Substantia nigra (tissue), 51 donors: ENCODE measurements at places on chromosomes 2 and 18.

DNA sequence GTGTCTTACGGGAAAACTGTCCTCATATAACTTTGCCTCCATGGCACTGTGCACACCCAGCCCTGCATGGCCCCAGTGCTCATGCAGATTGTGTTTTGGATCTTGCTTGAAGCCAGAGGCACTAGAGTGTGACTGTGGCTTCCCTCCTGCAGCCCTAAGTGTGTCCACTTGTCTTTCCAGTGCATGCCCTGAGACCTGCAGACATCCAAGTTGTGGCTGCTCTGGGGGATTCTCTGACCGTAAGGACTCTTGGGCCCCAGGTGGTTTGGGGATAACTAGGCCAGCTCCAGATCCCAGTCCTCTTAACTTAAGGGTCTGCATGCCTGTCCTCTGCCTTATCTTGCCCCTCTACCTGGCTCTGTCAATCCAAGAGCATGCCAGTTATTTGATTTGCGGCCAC, 96.6 kb downstream of the PLB1 start:
- no peak for DNase-seq

DNA sequence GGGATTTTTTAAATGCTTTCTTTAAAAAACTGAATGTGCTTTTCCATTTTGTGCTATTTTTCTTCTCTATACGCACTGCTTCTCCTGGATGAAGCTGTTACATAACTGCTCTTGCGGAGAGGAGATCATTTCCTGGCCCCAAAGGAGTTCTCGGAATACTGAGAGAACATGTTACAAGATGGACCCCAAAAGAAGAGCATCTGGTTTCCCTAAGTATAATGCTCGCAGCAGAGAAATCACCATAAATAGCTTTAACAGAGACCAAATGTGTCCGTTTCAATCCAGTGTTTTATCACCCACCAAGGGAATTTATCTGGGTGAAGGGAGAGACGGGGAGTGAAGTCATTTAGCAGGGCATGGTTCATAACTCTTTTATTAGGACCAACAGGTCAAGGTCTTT, 80.1 kb downstream of the RBM43 start:
- no peak for DNase-seq

DNA sequence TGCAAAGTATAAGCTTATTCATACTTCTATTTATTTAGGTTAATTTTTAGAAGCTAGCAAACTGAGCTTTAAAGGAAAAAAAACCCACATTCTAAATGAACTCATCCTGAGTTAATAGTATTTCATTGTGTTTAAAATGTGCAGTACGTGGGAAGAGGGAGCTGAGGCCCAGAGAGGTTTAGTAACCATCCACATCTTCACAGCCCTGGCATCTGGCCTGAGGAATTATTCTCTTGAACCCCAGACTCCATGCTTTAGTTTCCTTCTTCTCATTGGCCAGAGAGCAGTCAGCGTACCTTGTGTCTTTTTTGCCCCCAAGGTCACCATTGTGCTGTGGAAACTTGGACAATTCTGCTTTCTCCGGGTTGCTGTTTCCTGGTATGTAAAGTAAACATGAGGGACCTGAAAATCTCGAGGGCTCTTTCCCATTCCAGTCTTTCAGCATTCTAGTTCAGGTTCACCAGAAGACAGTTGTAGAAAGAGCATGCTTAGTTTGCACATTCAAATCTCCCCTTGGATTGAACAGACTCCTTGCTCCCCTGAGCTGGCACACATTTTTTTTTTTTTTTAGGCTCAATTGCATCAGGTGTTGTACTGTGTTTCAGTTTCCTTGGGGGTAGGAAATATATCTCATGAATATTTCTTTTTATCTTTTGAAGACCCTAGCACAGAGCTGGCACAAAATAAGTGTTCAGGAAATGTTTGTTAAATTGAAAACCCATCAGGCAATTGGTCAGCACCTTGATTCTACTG, 81.4 kb downstream of the MYCN start:
- no peak for DNase-seq

- no peak for DNase-seq
Observed at GRCh38 chr2:20169796-20170703, 54.9 kb downstream of the SDC1 start.

DNA sequence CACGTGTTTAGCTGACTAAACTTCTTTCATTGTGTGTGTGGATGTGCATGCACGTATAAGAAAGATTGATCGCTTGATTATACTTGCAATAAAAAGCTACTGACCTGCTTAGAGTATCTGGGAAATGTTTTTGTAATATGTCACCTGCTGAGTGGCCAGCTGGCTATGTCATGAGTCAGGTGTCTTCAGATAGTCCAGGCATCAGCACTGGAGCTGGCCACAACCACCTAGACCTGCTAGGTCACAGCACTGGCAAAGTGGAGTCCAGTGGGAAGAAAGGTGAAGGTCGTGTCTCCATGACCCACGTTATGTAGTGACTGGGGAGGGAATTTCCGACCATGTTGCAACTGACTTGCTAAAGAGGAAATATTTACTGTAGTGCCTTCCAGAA, 147.0 kb downstream of the ESCO1 start:
- DNase-seq: no peak

GRCh38 chr2:32009516-32010256, 1.1 kb downstream of the MEMO1 start:
- DNase-seq: no peak

DNA sequence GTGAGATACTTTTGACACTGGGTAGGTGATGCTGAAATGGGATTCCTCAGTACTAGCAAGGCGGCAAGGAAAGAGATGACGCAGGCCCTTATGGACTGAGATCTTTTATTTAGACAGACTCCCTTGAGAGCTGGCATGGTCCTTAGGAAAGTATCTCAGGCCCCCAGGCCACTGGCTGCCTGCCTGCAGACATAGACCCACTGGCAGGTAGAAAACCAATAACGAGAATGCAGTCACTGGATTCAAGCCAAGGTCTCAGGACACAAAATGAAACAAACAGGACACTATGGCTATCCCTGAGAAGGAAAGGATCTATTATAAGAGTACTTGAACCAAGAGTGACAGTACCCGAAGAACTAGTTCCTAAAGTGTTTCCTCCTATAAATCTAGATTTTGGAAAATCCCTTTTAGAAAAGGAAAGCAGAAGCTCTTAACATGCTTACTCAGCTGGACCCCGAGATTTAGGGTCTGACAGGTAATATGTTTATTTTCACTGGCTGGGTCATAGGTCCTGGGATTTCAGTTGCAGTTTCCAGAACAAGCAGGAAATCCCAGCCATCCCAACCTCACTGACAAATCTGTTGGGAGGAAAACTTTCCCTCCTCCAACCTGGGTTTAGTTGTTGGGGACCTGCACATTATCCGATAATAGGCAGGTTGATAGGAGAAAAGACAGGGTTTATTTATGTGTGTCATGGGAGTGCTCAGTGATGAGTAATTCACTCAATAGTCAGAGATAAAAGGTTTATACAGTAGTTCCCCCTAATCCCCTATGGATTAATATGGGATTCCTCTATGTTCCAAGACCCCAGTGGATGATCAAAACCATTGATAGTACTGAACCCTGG, 44.5 kb downstream of the COMMD1 start:
- no peak for DNase-seq

DNA sequence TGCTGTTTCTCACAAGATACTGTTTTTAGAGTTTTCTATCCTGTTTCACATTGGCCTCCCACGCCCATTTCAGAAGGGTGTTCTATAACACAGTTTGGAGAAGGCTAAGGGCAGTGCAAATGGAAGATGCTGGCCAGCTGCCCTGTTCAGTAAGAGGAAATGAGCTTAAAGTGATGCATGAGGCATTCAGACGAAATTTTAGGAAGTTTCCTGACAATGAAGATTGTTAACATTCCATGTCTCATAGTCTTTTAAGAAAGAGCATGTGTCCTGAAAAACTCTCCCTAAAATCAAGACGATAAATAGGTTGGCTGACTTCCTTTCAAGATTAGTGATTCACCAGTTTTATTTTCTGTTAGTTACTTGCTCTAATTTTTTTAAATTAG, 484.2 kb upstream of the NRP2 start:
- DNase-seq: no peak

DNA sequence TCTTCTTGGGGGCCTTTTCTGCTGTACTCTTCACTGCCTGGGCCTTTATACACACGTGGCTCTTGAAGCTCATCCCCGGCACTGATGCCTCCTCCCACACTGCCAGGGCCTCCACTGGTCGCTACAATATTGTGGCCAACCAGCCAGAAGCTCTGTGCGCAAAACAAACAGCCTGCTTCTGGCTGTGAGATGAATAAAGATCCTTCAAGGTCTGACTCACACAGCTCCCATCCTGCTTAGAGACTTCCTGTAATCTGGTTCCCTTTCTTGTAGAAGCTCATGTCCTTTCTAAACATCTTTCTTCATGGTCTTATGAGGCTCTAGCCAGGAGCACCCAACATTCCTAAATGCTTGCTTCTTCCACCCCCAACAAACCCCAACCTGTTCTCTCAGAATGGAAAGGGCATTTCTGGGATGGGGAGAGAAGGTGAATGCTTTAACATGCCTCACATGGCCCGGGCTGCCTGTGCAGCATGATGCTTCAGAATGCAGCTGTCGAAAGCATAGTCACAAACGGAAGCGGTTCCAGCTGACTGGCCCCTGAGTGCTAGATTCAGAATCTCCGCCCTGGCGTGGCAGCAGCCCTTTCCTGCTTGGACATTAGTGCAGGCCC, 24.6 kb downstream of the NRP2 start:
- DNase-seq: no peak

DNA sequence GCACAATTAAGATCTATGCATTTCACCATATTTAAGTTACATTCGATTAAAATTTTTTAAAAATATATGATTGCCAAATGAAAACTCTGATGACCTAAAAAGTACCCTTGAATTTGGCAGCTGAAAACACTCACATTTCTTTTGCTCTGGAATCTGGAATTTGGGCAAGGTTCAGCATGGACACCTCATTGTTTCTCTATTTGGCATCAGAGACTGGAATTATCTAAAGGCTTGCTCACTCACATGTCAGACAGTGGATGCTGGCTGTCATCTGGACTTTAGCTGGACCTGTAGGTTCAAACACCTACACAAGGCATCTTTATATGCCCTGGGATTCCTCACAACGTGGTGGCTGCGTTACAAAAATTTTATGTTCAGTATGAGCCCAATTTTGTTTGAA, 16.1 kb downstream of the MBOAT2 start:
- DNase-seq: no peak

GRCh38 chr2:188512456-188512855, 220.8 kb downstream of the GULP1 start:
- no peak for DNase-seq

DNA sequence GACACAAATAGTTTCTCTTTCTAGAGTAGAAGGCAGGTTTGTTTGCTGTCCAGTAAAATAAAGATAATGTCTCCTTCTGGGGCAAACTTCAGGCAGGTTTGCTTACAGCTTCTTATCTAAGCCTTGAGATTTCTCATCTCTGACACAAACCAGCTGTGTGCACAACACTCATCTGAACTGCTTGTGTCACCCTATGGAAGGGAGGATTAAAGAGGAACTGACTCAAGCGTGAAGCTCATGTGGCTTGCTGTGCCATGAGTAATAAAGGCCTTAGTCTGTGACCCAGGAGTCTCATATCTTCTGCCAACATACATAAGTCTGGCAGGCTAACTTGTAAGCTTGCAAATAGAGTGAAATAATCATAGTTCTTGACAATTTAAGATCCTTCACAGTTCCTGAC, 24.2 kb upstream of the CPO start:
- no peak for DNase-seq

- no peak for DNase-seq
Observed at GRCh38 chr2:160747501-160748170, 254.0 kb upstream of the RBMS1 start.

- no peak for DNase-seq
Observed at GRCh38 chr2:186895451-186895850, 46.5 kb upstream of the ZSWIM2 start.

- DNase-seq: no peak
Observed at GRCh38 chr2:106664669-106665068, 177.5 kb downstream of the CD8B2 start.

GRCh38 chr2:190678444-190679162, 29.7 kb downstream of the NAB1 start:
- no peak for DNase-seq

- peak; percentile 32 for DNase-seq
Observed at GRCh38 chr2:16656784-16657391, 8.7 kb downstream of the CYRIA start.

DNA sequence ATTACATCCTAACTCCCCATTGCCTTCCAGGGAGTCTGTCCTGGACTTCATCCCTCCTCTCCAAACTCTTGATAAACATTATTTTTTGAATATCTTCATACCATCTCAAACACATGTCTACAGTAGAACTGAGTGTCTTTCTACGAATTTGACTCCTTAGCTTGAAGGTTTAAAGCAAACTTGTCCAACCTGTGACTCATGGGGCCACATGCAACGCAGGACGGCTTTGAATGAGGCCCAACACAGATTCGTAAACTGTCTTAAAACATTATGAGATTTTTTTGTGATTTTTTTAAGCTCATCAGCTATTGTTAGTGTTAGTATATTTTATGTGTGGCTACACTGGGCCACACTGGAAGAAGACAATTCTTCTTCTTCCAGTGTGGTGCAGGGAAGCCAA, 98.1 kb downstream of the PARD3B start:
- no peak for DNase-seq

DNA sequence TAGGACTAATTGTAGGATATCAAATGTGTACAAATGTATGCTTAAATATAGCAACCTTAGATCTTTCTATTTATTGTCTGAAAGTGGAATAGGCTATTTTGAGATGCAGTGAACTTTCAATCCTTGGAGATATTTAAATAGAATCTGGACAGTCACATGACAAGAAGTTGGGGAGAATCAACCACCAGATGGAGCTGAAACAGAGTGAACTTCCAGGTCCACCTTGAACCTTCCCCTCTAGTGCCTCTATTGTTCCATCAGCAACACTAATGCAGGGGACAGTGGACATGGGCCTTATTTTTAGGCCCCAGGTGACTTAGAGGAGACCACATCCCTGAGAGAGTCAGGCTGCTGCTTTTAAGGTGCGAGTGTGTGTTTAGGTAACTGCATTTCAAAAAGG, 37.0 kb upstream of the CRIM1 start:
- DNase-seq: no peak

GRCh38 chr18:48893608-48894600, 56.9 kb downstream of the SMAD7 start:
- DNase-seq: no peak

GRCh38 chr2:146461068-146461467, 1383.8 kb upstream of the ACVR2A start:
- DNase-seq: no peak

DNA sequence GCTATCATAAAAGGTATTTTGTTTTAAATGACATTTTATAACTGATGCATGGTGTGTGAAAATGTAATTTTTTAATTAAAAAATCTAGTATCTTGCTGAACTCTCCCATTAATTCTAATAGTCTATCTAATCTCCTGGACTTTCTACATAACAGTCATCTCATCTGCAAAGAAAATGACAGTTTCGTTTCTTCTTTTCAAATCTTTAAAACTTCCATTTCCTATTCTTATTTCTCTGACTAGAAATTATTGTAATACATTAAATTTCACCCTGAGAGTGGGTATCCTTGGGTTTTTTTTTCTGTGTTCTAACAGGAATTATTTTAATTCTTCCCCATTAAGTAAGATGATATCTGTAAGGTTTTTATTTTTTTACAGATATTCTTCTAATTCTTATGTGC, 120.1 kb downstream of the KCNF1 start:
- no peak for DNase-seq

- DNase-seq: no peak
Observed at GRCh38 chr2:9178110-9178903, 28.3 kb upstream of the ASAP2 start.

GRCh38 chr2:145350011-145350410, 830.1 kb upstream of the ZEB2 start:
- DNase-seq: no peak
